ENCODE measurements at places on chromosomes 5 and 9.

DNA sequence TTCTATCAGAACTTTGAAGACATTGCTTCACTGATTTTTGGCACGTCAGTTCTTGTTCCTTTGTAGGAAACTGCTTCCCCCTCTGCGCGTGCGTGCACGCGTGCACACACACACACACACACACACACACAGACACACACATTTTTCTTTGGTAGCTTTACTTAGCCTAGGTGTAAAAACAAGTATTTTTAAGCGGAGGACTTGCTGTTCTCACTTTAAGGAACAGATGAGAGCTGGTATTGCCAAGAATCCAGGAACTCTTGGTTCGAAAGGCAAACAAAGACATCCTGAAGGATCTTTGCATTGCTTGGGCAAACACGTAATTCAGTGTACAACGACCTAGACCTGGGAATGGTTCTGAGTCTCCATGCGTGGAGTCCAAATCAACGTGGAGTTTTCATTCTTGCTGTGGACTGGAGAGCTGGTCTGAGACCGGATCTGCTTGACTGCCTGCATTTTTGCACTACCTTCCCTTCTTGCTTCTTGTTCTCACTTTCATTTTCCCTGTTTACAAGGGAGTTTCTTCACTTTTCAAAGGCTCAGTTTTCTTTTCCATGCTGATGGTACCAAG lies 8.2 kb downstream of the TMEM268 start:
- no peak for DNase-seq

- no peak for DNase-seq
Observed at GRCh38 chr5:150181027-150181426, 8.8 kb upstream of the SLC6A7 start.

GRCh38 chr5:156595132-156595787 lies 254.8 kb upstream of the PPP1R2B start:
- DNase-seq, result no peak

GRCh38 chr5:103847060-103847459 lies 284.5 kb upstream of the NUDT12 start:
- DNase-seq, result no peak

DNA sequence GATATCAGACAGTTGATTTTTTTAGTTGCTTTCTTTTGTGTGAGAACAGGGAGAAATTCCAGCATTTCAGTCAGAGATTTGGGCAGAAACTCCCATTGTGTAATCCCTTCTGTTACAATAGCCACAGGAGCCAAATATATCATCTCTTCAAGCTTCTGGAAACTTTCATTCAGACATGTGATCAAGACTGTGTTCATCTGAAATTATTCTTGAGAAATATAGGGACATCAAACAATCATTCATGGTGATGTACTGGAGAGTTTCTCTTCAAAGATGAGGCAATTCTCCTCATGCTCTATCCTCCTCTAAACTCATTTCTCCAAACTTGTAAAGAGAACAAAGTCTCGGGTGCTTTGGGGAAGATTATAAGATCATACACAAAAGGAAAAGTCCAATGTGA lies 35.2 kb upstream of the CSNK1G3 start:
- DNase-seq, result no peak

GRCh38 chr9:121529237-121529987 lies 29.8 kb upstream of the GGTA1 start:
- no peak for DNase-seq

- DNase-seq, result no peak
Observed at GRCh38 chr9:106639873-106640568, 222.9 kb upstream of the ZNF462 start.

- no peak for DNase-seq
Observed at GRCh38 chr5:154446195-154447088, 645 bp downstream of the SAP30L start.

DNA sequence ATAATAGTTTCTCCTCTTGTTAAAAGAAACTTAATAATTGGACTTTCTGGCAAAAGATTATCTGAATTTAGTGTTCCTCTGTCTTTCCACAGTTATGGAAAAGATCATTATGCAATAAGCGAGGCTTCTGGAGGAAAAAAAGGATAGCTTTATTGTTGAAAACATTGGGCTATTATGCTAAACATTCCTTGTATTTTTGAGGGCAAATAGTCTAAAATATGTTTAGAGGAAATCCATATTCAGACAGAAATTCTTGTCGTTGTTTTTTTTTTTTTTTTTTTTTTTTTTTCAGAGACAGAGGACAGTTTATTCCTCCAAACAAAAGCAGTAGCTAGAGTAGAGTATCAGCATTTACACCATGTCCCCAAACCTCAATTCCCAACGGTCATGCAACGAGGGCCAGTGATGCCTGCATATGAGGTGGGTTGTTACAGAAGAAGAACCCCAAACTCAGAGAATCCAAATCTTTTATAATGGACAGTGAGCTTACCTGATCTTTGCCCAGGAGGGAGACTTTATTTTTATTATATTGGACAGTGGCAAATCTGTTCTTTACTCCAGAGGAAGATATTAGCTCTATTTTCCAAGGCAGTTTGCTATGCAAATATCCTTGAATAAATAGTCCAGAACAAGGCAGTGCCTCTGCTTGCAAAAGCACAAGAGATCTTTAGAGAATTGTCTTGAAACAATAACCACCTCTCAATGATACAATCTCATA lies 48.4 kb upstream of the CDK5RAP2 start:
- DNase-seq, result no peak

DNA sequence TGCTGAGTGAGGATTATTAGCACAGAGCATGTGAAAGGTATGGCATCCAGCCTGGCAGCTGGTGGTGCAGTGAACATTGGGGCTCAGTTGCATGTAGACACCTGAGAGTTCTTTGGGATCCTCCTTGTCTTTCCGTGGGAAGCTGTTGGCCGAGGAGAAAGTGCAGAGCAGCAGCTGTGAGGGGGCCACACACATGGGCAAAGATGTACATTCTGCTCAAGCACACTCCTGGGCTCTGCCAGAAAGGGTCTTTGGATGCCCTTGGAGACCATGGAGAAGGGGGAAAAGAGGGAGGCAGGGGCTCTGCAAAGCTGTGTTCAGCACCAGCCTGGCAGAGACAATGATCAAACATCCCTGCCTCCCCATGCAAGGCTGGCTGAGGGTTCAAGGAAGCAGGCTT lies 138.7 kb upstream of the PITX1 start:
- no peak for DNase-seq
